Spleen (tissue), 13 donors: ENCODE measurements at places on chromosomes 2 and 18. TPM values are rescaled to one million over a fixed set of nuclear protein-coding genes. Genes with fewer than 3 reads are reported as not detected.
A peak's percentile ranks its signal among the peaks of the same experiment; 100 is the strongest.

The NRBP1 gene
- total RNA-seq: 72.5 TPM

The SPATA3 gene
- total RNA-seq: not detected

The CCDC141 gene
- 21.3 TPM for total RNA-seq

- no peaks in the 10 kb centered on the region for H3K27me3 ChIP-seq
- DNase-seq: no peak
- no peak overlapping the region for H3K27ac ChIP-seq
- no peaks in the 10 kb centered on the region for H3K4me1 ChIP-seq
- H3K36me3 ChIP-seq: no peaks in the 10 kb centered on the region
- H3K4me3 ChIP-seq: no peak overlapping the region
These were observed 303.3 kb downstream of the CNTNAP5 start for GRCh38 chr2:124328397-124328796.

The LBX2 gene
- 1.2 TPM for total RNA-seq

- DNase-seq: peak; percentile 30
- H3K4me3 ChIP-seq: no peak overlapping the region
- H3K4me1 ChIP-seq: peaks cover 11% of the 10 kb centered on the region
- peaks cover 35% of the 10 kb centered on the region for H3K27me3 ChIP-seq
These were observed 25.1 kb upstream of the PRLH start for GRCh38 chr2:237541243-237541642.

DNA sequence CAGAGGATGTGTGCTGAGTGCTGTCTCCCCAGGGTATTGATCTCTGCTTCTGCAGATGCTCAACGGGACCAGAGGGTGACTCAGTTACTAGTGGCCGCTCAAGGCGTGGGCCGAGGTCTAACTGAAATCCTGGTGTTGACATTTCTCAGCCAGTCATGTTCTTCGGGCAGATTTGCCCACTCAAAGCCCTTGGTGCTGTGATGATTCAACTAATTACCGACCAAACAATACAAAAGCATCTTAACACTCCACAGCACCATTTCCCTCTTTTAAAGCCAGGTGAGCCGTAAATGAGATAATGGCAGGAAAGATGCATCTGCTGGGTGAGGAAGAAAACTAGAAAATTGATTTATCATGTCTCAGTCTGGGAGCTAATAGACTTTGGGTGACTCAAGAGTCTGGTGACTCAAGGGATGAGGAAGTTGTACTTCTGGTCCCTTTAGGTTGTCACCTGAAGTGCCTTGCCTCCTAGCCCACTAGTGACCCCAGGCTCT lies 32.7 kb upstream of the PRLH start:
- no peak overlapping the region for H3K27ac ChIP-seq
- H3K36me3 ChIP-seq: no peaks in the 10 kb centered on the region
- H3K27me3 ChIP-seq: peaks cover 27% of the 10 kb centered on the region
- DNase-seq: no peak

DNA sequence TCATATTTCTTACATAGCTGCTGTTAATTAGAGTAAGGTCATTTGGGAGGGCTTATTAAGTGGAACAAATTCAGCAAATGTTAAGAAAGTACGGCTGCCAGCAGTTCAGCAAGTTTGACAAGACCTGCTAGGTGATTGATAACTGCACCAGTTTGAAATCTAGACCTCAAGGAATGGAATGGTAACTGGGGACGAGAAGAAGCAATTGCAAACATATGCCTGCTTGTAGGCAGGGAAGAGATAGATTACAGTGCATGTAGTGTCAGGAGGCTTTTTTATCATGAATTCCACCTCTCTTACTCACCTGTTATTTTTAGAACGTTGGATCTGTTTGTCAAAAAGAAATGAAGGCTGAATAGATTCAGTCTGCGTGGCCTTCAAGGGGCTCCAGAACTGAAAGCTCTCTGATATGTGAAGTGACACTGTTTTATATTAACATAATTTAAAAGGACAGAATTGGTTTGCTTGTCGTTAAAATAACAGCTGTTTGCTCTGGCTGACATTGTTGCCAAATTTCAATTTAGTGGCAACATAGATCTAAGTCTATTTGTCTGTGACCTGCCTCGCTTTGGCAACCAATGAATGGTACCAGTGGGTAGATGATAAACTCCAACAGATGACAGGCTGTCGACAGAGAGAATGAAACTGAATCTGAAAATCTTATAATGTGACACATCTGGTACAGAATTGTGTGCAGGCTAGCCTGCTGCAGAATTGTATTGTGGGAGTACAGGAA lies 199.3 kb downstream of the ZNF407 start:
- H3K27ac ChIP-seq: peak overlapping the region; percentile 24
- H3K4me1 ChIP-seq: peaks cover 20% of the 10 kb centered on the region
- DNase-seq: no peak
- H3K27me3 ChIP-seq: no peaks in the 10 kb centered on the region

DNA sequence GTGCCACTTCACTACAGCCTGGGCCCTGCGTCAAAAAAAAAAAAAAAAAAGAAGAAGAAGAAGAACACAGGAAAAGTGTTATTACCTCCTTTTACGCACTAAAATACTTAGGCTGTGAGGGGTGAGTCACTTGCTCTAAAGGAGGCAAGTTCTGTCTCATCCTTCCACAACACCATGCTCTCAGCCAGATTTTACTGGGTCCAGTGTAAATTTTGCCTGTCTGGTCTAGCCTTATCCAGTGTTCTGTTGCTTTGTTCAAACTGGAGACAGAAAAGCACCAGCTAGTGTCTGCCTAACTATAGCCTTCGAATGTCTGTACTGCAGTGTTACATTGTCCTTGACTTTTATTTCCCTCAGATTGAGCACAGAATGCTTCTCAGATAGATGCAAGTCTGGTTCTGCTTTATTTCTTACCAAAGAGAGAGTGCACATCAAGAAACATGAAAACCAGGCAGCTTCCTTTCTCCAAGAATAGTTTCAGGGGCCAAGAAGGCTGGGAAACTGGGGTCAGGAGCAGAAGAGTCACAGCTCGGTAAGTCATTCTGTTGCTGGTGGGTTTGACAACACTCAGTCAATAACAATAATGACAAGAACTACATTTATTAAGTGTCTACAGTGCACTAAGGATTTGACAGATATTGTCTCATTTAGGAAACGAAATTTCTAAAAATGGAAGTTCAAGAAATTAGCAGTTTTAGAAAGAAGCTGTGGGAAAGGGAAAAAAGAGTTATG lies 3.1 kb upstream of the MSGN1 start:
- no peaks in the 10 kb centered on the region for H3K27me3 ChIP-seq
- no peak for DNase-seq
- no peaks in the 10 kb centered on the region for H3K36me3 ChIP-seq
- no peak overlapping the region for H3K4me3 ChIP-seq
- H3K27ac ChIP-seq: peak overlapping the region; percentile 65

The ZEB2 gene
- total RNA-seq: 314 TPM

- no peaks in the 10 kb centered on the region for H3K36me3 ChIP-seq
- DNase-seq: no peak
- H3K4me1 ChIP-seq: peaks cover 83% of the 10 kb centered on the region
- no peak overlapping the region for H3K4me3 ChIP-seq
- no peak overlapping the region for H3K27ac ChIP-seq
These were observed 16.2 kb downstream of the KLF7 start for GRCh38 chr2:207149249-207150213.

The TNFRSF11A gene
- total RNA-seq: 6.4 TPM

The TUBA4B gene
- not detected for total RNA-seq

The CABYR gene
- total RNA-seq: 1.3 TPM

DNA sequence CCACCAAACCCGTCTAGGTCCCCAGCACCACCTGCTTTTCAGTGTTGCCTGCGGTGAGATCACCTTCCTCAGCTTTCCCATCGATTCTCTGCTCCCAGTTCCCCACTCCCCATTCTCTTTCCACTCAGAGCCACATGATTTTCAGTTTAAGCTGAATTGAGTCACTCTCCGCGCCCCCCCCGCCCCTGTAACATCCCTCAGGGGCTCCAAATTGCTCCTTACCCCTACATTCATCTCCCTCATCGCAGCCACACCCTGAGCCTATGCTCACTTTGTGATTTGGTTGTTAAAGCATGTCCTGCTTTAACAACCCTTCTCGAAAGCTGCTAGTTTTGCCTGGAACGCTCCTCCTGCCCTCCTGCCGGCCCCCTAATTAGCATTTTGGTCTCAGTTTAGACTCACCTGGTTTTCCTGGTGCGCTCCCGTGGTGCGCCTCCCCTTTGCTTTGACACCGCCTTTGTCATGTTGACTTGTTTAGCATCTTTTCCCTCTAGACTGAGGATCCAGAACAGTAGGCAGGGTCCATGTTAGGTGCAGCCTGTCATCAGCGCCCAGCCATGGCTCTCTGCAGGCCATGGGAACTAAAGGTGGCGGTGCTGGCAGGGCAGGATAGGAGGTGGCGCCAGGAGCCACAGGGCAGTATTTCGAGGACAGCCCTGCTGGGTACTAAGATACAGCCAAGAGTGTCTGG lies 60.8 kb downstream of the ST3GAL5 start:
- no peaks in the 10 kb centered on the region for H3K36me3 ChIP-seq
- H3K27ac ChIP-seq: no peak overlapping the region

The ECEL1 gene
- total RNA-seq: 0.34 TPM
